ENCODE measurements at places on chromosomes 7 and 10.

GRCh38 chr10:92111336-92111939 lies 179.4 kb downstream of the CPEB3 start:
- no peak for DNase-seq

GRCh38 chr10:20372748-20373147 lies 524.4 kb downstream of the NEBL start:
- no peak for DNase-seq

GRCh38 chr7:135666156-135666555 lies 3.8 kb downstream of the STMP1 start:
- no peak for DNase-seq

GRCh38 chr7:41224063-41224763 lies 478.7 kb downstream of the INHBA start:
- no peak for DNase-seq

GRCh38 chr10:6491841-6492609 lies 88.1 kb downstream of the PRKCQ start:
- DNase-seq = no peak

GRCh38 chr7:115558161-115558560 lies 472.4 kb downstream of the TFEC start:
- no peak for DNase-seq

DNA sequence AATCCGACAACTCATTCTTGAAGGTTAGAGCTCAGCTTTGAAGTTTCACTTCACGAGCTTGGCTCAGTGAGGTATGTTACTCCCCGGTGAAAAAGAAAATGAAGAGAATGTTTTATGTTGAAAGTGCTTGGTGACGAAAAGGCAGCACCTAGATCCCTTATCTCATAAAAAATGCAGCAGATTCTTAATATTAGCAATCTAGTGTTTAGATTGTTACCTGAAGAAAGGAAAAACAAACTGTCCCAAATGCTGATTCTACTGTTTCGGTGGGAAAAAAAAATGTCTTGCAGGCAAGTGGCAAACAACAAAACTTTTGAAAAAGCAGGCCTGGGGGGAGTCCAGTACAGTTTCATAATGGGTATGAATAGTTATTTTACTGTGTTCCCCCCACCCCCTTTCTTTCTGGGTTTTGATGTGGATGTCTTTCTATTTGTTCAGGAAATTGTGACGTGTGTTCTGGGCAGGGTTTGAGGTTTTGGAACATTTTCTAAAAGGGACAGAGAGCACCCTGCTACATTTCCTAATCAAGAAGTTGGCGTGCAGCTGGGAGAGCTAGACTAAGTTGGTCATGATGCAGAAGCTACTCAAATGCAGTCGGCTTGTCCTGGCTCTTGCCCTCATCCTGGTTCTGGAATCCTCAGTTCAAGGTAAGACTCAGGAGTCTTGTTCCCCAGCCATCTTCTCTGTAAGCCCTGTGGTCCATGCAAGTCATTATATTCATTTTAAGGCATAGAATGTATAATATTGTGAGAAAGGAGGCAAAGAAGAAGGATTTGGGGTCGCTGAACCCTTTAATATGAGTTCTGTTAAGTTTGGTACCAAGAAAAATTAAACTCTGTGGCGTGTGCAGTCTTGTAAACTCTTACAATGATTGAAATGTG lies at the start of gene SRGN:
Gene SRGN (plus strand): TSS at position 514 of the 881 bp plus-strand sequence. CDS start 55 bp downstream, at position 569.
- no peak for DNase-seq
